AG04449 (cell line): ENCODE measurements at places on chromosomes 11 and 22.

GRCh38 chr11:10488934-10489691 is 34.0 kb downstream of the AMPD3 start:
- DNase-seq, result no peak

DNA sequence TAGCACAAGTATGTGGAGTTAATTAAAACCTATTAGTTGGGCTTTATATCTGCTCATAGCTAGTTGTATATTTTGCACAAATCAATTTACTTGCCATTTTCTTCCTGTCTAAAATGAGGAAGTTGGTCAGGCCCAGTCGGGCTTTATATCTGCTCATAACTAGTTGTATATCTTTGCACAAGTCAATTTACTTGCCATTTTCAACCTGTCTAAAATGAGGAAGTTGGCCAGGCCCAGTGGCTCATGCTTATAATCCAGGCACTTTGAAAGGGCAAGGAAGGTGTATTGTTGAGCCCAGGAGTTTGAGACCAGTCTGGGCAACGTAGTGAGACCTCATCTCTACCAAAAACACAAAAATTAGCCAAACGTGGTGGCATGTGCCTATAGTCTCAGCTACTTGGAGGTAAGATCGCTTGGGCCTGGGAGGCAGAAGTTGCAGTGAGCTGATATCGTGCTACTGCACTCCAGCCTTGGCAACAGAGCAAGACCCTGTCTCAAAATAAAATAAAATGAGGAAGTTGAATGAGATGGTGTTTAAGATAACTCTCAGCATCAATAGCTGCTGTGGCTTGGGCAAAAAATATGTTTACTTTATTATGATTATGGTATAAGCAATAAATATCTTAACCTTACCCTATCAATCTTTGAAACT is 1558.6 kb upstream of the RAG2 start:
- no peak for DNase-seq

- DNase-seq, result no peak
Observed at GRCh38 chr22:23053051-23053707, 17.1 kb upstream of the GNAZ start.

GRCh38 chr22:35033635-35034296 is 32.2 kb upstream of the ISX start:
- no peak for DNase-seq

- no peak for DNase-seq
Observed at GRCh38 chr11:57274904-57275498, 38.0 kb upstream of the APLNR start.

DNA sequence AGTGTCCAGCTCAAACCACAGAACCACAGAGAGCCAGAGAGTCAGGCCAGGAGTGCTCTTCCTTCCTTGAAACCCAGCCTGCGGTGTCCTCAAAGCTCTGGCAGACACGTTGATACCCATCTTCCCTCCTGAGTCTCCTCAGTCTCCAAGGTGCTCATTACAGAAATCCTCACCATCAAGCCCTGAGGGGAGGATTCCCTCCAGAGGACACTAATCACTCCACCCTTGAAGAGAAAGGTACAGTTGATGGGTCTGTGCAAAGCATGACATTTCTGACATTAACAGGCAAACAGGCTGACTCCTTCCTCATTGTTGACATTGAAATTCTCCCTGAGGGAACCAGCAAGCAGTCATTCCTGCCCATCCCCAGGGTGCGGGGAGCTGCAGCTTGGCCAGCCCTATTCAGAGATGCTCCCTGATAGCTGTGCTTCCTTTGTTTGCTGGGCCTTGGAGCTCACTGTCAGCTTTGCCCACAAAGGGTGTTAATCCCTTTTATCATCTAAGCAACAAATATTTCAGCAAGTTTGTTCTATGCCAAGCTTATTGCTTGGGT is 101.7 kb upstream of the CSNK2A3 start:
- no peak for DNase-seq

DNA sequence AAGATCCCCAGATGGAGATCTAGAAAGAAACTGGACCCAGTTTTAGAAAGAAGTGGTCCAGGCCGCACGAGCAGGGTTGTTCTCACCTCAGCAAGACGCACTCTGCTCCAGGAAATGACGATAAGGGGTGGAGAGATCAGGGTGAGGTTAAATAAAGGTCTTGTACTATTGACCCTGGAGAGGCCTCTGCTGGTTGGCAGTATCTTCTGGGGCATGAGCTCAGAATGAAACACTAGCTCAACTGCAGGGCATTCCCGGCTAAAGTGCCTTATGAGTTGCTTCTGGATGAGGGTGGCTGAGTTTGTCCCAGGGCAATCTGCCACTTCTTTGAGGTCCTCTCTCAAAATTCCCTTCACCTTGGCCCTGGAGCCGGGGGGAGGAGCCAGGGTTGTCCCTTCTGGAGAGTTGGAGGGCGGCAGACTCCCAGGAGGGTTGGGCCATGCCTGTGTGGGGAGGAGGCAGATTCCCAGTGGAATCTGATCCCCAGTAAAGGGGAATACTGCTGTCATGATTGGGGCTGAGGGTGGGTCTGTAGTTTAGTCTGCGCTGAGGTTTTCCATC is 10.9 kb downstream of the USP2 start:
- DNase-seq, result no peak
